ENCODE measurements at places on chromosomes 5 and 9.

- no peak for DNase-seq
Observed at GRCh38 chr9:106421772-106422171, 441.2 kb upstream of the ZNF462 start.

- no peak for DNase-seq
Observed at GRCh38 chr5:14574096-14574495, 7.5 kb upstream of the OTULINL start.

DNA sequence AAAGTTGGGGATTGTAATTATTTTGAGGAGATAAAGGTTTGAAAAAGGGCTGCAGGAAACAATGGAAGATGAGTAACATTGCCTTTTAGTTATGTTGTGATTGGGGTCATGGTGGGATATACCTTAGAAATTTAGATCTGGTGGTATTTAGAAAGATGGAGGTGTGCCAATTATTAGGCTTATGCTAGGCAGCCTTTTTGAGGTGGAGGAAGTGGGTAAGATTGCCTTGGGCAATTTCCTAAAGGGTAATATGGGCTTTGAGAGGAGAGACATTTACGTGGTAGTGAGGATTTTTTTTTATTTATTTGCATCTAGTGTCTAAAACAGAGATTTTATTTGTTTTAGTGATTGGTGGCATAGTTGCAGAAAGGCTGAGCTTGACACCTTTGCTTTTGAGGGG lies 10.5 kb downstream of the HSPA4 start:
- no peak for DNase-seq

- DNase-seq, result no peak
Observed at GRCh38 chr5:112189391-112189790, 229.7 kb downstream of the EPB41L4A start.

DNA sequence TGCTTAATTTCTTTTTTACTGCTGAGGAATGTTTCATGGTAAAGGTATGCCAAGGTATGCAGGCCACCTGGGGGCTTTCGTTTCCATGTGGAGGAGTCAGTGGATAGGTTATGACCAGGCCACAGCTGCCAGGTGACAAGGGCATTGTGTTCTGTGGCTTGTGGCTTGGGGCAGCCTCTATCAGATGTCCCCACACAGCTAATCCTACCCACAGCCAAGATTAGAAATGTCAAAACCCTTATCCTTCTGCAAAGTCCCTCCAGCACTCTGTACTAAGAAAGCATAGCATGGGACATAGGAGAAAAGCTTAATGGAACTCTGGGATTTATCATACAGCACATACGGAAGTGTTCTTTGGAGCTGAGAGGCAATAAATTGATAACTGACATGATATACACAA lies 171.2 kb upstream of the S1PR3 start:
- DNase-seq, result no peak

- no peak for DNase-seq
Observed at GRCh38 chr5:131378721-131379541, 115.1 kb downstream of the CDC42SE2 start.

DNA sequence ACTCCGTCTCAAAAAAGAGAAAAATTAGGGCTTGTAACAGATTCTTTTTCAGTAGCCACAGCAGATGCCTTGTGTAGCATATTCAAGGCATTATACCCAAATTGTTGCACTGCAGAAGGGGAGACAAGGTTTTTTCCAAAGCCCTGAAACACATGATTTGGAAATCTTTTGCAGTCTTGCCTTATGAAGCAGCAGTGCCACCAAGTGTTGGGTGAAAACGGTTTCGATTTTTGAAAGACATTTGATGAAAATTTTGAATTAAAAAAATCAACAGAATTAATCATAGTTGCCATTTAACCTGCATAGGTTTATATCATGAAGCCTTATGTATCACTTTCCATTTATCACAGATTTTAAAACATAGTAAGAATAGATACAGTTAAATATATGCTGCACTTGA lies 479.5 kb downstream of the TAF11L14 start:
- DNase-seq, result no peak

- DNase-seq, result no peak
Observed at GRCh38 chr5:144205141-144205551, 34.5 kb downstream of the KCTD16 start.

- DNase-seq, result no peak
Observed at GRCh38 chr5:76867038-76867437, 17.2 kb downstream of the S100Z start.

- DNase-seq, result no peak
Observed at GRCh38 chr5:147406636-147407035, 103.2 kb downstream of the DPYSL3 start.

DNA sequence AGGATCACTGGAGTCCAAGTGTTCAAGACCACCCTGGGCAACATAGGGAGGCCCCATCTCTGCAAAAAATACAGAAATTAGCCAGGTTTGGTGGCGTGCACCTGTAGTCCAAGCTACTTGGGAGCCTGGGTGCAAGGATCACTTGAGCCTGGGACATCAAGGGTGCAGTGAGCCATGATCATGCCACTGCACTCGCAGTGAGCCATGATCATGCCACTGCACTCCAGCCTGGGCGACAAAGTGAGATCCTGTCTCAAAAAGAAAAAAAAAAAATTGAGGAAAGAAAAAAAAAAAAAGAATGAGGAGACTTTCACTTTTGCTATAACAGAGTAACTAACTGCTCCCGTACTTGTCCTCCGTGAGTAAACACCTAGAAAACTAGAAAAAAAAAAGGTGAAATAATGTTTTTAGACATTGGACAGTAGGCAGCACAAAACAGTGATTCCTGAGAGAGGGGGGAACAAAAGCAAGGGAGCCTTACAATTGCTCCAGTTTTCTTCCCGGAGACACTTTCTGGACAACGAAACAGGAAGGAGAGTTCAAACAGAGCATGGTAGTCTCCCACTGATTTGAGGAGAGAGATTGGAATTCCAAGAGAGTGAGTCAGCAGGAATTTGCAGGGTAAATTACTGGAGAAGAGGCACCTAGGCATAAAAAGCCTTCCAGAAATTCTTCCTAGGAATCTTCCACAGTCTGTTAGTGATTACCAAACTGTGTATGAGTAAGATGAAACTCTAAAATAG lies 6.9 kb upstream of the ZBTB5 start:
- DNase-seq, result no peak

DNA sequence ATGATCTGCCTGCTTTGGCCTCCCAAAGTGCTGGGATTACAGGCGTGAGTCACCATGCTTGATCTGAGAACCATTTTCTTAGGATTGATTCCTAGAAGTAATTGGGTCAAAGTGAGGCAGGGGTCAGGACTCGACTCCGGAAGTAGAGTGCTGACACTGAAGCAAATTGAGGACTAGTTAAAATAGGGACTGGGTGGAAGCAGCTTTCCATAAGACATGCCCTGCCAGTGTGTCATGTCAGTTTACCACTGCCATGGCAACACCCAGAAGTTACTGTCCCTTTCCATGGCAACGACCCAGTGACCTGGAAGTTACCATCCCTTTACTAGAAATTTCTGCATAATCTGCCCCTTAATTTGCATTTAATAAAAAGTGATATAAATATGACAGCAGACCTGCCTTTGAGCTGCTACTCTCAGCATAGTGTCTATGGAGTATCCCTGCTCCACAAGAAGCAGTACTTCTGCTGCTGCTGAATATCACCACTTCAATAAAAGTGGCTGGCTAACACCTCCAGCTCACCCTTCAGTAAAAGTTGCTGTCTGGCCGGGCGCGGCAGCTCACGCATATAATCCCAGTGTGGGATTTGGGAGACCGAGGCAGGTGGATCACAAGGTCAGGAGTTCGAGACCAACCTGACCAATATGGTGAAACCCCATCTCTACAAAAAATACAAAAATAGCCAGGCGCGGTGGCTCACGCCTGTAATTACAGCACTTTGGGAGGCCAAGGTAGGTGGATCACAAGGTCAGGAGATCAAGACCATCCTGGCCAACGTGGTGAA lies 47.8 kb upstream of the JADE2 start:
- no peak for DNase-seq

GRCh38 chr5:78526049-78526525 lies 122.5 kb downstream of the LHFPL2 start:
- DNase-seq, result no peak

GRCh38 chr5:17398431-17398830 lies 99.6 kb upstream of the TAF11L2 start:
- no peak for DNase-seq

DNA sequence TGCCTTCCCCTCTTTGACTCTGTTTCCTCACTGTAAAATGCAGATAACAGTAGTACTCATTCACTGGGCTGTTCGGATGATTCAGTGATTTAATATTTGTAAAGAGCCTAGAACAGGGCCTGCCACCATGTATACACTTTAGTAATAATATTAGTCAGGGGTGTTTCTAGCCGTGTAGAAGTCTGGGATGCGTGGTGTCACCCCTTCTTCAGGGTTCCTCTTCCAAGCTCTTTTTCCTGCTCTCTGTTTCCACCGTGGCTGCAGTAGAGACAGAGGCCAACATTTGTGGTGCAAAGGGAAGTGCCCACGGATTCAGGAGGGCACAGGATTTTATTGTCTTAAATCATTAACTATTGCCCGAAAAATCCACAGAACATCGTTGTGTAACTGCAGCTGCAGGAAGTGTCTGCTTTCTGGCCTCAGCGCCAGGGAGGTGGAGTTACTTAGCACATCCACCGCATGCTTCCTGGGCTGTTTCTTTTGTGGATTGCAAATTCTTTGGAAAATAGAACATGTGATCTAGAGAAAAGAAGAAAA lies 61.7 kb downstream of the TRIO start:
- DNase-seq, result no peak

DNA sequence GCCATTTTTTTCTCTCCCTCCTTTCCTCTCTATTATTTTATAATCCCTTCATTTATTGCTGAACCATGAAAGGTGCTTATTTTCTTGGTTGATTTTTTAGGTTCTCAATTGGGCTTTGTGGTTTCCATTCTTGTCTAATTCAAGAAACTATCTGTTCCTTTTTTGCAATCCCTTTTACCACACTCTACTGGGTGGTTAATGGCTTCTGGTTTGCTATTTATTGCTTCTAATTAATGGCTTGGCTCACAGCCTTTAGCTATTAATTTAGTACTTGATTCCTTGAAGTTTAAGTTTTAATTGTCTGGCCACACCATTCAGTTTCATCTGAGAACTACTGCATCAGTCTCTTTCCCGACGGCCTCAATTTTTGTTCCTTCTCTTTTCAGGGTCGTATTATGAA lies 5.6 kb downstream of the FRRS1L start:
- DNase-seq, result no peak

GRCh38 chr5:83277953-83278352 lies 193.6 kb upstream of the VCAN start:
- no peak for DNase-seq

DNA sequence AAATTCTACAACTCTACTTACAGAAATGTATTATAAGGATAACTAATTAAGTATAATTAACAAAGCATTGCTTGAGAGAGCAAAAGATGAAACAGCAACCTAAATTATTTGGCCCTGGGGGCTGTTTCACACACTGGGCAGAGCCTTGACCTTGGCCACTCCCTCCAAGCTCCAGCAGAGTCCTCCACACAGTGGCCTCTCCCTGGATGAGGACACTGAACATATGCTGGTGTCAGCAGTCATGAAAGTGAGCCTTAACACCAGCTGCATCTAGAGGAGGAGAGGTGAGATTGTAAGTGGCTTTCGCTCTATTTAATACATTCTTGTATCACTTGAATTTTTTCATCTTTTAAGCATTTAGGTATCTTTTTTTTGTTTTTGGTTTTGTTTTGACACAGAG lies 23.3 kb upstream of the ZDHHC12 start:
- DNase-seq, result no peak

DNA sequence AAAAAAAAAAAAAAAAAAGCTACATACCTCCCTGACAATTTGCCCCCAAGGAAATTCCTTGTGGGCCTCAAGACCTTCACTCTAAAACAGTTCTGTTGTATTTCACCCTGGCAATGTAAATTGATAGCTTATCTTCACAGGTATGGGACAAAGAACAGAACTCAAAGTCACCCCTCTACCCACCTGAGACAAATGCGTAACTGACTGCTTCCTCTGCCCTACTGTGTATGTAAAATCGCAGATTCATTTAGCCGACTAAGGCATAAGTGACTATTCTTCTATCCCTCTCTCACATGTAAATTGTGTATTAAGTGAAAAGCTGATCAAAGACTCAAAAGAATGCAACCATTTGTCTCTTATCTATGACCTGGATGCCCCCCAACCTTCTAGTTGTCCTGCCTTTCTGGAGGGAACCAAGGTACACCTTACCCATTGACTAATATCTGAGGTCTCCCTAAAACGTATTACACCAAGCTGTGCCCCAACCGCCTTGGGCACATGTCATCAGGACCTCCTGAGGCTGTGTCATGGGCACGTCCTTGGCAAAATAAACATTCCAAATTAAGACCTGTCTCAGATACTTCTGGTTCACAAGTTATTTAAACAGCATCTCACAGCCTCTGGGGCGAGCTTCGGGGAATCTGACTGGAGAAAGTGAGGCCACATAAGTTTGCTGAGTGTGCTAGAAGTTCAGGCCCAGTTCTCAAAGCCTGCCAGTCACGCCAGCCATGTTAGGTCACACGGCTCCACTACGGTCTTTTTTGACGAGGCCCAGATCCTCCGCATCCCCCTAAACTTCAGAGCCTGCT lies 954 bp downstream of the TBCA start:
- no peak for DNase-seq

DNA sequence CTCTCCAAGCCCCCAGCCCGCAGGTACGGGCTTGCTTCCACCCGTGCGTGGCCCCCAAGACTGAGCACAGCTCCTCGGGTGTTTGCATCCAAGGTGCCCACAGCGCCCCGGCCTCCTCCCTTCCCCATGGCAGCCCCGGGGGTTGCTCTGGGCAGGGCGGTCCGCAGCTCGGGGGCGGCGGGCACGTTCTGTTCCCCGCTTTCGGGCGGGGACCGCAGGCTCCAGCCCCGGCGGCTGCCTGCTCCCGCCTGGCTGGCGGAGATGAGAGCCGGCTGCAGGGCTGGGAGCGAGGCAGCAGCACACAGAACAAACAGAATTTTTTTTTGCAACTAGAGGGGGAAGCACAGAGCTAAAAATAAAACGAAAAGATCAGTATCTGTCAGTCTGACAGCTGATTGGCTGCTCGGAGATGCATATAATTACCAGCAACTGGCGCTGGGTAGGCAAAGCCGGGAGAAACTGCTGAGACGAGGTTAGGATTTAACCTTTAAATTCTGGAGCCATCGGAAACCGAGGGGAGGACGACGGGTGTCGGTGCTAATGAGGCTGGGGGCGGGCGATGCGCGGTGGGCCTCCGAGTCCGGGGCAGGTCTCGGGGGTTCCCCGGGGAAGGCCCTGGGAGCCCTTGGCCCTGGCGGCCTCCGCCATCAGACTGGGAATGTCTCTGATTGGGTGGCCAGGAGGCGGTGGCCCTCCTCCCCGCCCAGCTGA lies 142.7 kb upstream of the IER5L start:
- DNase-seq, result no peak

- no peak for DNase-seq
Observed at GRCh38 chr5:170538096-170538465, 34.3 kb downstream of the KCNIP1 start.

DNA sequence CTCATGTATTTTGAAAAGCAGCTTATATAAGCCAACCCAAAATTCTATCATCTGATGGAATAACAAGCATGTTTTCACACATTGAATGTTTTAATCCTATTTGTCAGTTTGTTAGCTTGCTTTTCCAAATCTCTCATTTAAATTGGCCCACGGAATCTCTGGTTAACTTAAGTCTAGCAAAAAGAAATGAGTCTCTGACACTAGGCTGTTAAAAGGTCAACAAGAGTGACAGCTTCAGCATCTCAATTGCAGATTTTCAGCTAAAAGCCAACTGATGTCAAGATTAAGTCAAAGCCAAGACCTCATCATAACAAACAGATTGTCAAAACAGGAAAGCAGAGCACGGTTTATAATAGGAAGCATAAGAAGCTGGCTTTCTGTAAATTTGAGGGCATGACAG lies 49.4 kb upstream of the CDH9 start:
- DNase-seq, result no peak

Measured in activated gamma-delta T cell treated with anti-CD3 and anti-CD28 coated beads, Interleukin-2, amount 50 U/mL, for 16 hours (primary cell).